ENCODE measurements at places on chromosomes 12 and 14. TPM values are rescaled to one million over a fixed set of nuclear protein-coding genes. Genes with fewer than 3 reads are reported as not detected.

- no peak for DNase-seq
These were observed 105.1 kb downstream of the RERG start for GRCh38 chr12:15116086-15116485.

DNA sequence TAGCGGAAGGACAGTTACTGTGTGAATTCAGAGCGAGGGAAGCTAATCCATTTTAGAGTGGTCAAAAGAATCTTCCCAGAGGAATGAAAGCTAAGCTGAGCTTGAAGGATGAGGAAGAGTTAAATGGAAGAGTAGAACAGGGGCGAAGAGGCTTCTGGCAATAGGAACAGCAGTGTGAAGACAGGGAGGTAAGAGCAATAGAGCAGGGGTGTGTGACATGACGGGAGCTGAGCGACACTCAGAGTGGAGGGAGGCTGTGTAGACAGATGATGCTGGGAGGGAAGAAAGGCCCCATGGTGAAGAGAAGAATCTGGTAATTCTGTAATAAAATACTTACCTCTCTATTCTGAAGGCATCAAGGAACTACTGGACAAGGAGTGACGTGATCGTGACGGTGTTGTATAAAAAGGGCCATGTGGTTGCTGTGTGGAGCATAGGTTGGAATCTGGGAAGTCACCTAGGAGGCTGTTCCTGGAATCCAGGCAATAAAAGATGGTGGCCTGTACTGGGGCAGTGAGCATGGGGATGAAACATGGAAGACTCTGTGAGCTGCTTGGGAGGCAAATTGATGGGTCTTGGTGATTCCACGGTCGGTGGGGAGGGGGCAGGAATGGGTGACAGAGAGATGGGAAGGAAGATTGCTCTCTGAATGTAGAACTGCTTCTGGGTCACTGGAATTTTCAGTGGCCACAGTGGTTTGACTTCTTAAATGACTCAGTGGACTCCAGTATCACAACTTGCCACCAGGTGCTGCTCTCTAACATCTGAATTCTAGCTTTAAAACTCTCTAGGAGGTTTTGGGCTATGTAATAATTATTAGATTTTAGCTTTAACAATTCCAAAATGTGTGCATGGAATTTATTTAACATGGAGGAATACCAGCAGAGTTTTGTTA lies 164.1 kb downstream of the ATP23 start:
- DNase-seq: no peak

DNA sequence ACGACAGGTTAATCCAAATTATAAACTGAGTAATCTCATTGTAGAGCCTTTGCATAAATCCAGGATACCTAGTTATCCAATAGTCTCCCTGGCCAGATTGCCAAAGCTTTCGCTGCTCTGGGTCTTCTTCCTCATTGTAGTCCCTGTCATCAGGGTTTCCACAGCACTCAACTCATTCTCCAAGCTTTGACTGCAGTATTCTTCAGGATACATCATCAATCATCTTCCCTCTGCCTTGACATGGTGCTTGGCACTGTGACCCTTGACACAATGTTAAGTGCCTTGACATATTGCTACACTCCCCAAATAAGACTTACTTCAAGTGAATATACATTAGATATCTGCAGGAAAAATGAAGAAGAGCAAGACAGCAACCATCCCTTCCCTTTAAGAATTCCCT lies 60.1 kb upstream of the RESF1 start:
- no peak for DNase-seq

- no peak for DNase-seq
These were observed 39.3 kb downstream of the SETD3 start for GRCh38 chr14:99441157-99441870.

DNA sequence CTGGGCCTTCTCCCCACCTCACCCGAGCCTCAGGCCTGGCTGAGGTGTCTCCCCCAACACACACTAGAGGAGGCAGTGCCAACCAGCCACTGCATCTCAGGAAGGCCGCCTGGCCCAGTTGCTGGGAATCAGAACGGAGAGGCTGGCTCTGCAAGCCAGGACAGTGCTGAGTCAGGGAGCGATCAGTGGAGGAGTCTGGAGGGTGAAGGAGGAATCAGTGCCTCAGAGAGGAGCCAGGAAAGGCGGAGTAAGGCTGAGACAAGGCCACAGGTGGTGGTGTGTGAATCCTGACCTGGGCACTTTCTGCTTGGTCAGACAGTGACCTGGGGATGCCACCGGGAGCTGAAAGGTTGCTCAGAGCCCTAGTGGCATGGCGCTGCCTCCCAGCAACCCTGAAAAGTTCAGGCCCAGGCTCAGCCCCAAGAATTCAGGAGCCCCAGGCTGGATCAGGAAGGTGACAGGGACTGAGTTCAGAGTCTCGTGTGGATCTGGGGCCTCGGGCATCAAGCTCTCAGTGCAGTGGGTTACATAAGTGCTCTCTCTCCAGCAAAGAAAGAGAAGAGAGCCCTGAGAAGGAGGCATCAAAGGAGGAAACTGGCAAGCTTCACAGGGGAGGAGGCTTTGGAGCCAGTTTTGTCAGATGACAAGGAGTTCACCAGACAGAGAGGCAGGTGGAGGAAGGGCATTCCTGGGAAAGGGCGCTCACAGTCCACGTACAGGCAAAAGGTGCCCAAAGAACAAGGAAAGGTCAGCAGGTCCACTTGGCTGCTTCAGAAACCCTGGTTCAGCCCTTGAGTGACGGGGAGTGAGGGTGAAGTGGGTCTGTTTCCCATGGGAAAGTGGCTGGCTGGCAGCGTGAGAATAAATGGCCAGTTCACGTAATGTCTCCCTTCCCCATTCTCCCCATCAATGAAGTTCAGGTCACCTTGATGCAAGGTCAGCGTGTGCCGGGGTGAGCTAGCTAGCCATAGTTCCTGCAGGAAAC lies 87.8 kb downstream of the ZFP36L1 start:
- no peak for DNase-seq

DNA sequence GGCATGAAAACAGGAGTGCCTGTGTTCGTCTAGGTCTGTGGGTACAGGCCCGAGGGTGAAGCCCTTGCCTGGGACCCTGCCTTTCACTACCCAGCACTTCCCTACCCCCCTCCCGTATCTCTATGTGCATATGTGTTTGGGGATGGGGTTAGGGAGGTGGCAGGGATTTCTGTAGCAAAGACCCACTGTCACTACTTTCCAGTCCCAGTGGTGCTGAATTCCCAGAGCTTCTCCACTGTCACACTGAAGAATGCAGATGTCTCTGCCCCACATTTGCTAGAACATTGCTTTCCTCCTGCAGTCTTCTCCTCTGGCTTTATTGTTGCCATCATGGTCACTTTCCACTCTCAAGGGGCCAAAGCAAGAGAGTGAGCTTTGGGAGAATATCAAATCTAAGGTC lies 203.9 kb downstream of the MYRFL start:
- DNase-seq: no peak

GRCh38 chr14:97841762-97842161 lies 1044.6 kb downstream of the VRK1 start:
- DNase-seq: no peak

DNA sequence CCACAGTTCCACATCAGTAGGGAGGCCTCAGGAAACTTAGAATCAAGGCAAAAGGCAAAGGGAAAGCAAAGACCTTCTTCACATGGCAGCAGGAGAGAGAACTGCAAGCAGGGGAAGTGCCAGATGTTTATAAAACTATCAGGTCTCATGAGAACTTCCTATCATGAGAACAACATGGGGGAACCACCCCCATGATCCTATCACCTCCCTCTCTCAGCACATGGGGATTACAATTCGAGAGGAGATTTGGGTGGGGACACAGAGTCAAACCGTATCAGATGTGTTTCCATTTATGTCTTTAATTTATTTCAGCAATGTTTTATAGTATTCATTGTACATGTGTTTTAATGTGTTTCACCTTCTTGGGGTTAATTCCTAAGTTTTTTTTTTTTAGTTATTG lies 25.8 kb downstream of the METAP2 start:
- no peak for DNase-seq

DNA sequence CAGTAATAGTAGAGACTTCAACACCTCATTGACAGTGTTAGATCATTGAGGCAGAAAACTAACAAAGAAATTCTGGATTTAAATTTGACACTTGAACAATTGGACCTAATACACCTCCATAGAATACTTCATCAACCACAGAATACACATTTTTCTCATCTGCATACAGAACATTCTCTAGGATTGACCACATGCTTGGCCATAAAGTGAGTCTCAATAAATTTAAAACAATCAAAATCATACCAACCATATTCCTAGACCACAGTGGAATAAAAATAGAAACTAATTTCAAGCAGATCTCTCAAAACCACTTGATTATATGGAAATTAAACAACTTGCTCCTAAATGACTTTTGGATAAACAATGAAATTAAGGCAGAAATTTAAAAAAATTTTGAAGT lies 82.3 kb downstream of the SLC38A4 start:
- no peak for DNase-seq

DNA sequence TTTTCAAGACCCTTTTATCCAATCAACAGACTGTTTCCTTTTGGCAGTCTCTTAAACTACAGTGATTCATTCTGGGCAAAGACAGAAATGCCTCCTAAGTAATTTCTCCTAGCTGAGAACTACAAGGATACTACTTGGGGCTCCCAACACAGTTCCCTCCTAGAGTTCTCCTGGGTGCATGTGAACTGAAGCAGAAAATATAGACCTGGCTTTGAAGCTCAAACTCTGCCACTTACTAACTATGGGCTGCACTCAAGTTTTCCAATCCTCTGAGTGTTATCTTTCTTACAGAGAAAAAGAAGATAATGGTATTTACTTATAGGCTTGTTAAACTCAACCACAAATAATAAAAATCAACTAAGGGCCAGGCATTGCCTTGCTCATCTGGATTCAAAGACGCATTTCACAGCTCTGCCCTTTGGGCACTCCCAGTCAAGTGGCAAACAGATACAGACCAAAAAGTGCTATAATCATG lies 97.6 kb downstream of the EFCAB11 start:
- no peak for DNase-seq

Gene PRB2
- polyA plus RNA-seq: not detected

Gene FBXO34
- 34.0 TPM for polyA plus RNA-seq

Gene ACOT4
- 4.0 TPM for polyA plus RNA-seq

Measured in renal pelvis (tissue), 12 donors.